ENCODE measurements at places on chromosomes 13 and 19.

DNA sequence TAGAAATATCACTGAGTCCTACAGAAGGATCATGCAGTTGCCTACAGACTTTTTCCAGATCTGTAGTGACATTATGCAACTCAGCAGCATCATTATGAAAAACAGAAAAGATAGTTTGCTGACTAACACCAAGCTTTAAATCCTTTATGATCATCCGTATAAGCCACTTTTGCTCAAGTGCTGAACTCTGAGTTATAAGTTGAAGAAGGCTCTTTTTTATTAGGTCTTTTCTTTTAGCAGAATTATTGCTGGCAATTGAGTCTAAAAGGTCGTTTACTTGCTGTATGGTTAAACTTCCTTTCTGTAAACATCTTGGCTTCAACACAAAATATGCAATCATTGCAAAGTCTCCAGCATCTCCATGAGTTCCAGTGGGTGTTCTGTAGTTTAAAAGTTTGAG, 4.8 kb downstream of the LIG4 start:
- no peak for DNase-seq

DNA sequence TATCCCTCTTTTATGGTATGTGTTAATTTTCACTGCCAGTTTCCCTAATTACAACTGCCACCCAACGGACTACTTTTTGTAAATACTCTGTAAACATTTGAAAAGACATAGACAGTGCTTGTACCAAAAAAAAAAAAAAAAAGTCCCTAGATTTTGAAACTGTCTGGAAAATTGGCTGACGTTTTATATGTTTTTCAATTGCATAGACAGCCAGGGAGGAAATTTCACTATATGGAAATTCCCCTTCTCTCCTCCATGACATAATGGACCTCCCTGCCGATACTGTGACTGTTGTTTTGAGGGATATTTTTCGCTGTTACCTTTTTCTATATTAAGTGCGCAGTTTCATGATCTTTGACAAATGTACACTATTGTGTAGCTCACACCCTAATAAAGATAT, 43.4 kb downstream of the C13orf42 start:
- DNase-seq: no peak

GRCh38 chr19:38922482-38922881, 8.1 kb downstream of the SARS2 start:
- no peak for DNase-seq

DNA sequence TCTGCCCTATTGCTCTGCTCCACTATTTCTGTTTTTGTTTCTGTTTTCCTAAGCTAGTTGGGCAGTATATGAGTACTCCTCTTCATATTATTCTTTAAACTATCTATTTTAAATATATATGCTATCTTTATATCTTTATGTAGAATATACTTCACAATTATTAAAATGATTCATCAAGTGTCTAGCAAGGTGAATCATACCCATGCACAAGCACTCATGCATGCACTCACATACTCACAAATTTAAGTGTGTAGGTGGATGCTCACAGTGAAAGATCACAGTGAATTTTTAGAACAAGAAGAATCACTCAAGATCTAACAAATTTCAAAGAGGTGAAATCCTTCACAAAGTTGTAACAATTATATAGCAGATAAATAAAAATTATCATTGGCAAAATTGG, 435.6 kb upstream of the SLITRK5 start:
- DNase-seq: no peak

GRCh38 chr13:97492684-97493371, 58.9 kb downstream of the RAP2A start:
- no peak for DNase-seq

Data from hypothalamus (tissue), 51 donors.